ENCODE measurements at places on chromosomes 16 and 17.
A peak's percentile ranks its signal among the peaks of the same experiment; 100 is the strongest.

DNA sequence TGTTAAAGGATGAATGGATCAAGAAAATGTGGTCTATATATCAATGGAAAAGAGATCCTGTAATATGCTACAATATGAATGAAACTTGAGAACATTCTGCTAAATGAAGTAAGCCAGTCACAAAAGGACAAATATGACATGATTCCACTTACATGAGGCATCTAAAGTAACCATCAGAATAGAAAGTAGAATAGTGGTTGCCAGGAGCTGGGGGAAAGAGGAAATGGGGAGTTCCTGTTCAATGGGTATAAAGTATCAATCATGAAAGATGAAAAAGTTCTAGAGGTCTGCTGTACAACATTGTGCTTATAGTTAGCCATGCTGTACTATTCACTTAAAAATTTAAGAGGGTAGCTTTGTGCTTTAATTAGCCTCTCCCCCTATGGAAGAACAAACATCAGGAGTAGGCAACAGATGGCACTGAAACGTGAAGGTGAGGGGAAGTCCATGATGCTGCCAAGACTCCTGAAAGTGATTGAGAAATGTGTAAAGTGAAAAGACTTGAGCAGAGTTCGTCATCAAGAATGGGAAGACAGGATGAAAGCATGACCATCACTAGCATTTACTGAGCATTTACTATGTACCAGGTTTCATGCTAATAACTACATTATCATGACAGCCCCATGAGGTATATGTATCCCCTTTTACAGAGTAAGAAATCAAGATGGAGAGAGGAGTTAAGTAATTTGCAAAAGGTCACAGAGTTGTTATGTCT lies 167.2 kb downstream of the CYB561 start:
- no peak for DNase-seq

GRCh38 chr17:40323391-40324381 lies 14.7 kb downstream of the RARA start:
- DNase-seq, result peak; percentile 75

- peak; percentile 9 for DNase-seq
These were observed 215.9 kb upstream of the GSE1 start for GRCh38 chr16:85396879-85397871.

DNA sequence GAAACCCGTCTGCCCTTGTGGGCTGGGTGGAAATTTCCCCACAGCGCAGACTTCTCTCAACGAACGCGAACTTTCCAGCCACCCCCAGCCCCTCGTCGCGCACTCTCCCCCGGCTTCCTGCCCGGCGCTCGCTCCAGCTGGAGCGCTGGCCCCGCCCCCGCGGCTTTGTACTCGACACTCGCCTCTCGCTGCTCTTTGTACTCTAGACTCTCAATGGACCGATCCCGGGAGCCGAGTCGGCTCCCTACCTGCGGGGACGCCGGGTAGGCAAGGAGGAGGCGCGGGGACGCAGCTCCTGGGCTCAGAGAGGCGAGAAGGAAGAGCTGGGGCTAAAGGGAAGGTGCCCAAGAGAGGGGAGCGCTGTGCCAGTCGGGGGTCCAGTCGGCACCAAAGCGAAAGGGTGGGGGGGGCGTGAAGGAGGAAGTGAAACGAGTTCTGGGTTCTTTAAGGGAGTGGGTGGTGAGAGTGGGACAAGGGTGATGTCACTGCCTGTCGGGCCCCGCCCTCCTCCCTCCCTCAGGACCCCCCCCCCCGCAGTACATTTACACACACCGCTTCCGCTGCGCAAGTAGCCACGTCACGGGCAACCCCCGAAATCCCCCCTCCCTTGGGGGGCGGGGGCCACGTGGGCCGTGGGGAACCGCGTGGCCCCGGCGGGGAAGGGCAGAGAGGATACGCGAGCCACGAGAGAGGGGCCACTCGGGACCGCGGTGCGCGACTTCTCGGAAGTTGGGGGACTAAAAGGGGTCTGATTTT lies 9.7 kb downstream of the KDM6B start:
- peak; percentile 94 for DNase-seq

DNA sequence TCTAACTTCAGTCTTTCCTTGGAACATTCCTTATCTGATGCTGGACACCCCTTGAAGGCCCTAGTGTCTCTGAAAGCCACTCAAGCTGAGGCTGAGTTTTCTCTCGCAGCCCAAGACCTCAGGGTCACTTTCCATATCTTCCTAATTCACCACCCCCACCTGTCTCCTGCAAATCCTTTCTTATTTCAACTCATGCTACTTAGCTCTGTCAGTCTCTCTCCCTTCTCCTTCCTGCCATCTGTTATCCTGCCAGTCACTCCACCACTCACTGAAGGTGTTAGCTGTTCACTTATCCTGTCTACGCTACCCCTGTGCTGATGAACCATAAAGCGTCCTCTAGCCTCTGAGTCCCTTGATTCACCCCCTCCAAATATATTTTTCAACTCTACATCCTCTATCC lies 143.9 kb upstream of the SHISA6 start:
- no peak for DNase-seq

- no peak for DNase-seq
These were observed 76.8 kb upstream of the LGALS9 start for GRCh38 chr17:27554152-27554551.

- no peak for DNase-seq
These were observed 68.0 kb downstream of the SMPD3 start for GRCh38 chr16:68380348-68380670.

DNA sequence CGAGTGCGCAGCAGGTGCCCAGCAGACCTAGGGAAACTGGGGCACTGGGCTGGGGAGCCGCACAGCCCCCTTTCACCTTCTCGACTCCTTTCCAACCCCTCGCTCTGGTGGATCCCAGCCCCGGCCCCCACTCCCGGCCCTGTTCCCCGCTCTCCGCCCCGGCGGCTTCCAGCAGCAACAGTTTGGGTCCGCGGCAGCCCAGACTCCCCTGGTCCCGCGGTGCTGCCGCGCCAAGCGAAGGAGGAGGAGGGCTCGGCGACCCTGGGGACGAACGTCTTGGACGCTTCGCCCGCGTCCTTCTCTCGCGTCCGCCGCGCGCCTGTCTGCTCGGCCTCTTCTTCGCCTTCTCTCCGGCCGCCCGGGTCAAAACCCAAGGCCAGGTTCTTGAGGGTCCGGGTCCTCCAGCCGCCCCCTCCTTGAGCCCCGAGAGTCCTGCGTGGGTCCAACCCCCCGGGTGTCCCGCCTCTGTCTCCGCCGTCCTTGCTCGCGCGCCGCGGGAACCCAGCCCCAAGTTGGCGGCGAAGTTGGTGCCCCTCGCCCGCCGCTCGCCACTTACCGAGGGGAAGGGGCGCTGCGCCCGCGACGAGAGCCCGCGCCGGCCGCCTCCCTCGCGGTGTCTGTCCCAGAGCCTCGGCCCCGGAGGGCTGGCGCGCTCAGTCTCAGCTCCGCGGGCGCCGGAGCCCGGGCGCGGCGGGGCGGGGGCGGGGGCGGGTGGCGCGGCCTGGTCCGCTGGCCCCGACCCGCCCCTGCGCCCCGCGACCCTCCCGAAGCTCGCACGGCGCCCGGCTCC lies 1.4 kb upstream of the GRIN2C start:
- DNase-seq, result no peak

DNA sequence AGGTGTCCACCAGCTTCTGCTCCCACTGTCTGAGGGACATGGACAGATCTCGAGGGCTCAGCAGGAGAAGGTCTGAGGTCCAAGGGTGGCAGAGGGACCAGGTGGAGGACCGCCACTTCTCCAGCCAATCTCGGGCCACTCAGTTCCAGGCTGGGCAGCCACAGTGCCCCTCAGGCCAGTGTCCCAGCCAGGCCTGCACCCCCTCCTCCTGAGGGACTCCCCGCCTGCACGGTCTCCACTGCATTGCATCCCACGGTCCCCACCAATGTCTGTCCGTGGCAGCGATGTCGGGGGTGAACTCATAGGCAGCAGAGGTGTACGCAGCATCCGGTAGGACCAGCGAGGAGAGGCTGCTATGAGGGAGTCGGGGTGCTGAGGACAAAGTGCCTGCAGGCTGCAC lies 64.2 kb upstream of the DOC2B start:
- DNase-seq, result peak; percentile 10

GRCh38 chr16:85245307-85246172 lies 133.3 kb upstream of the CIBAR2 start:
- peak; percentile 52 for DNase-seq

DNA sequence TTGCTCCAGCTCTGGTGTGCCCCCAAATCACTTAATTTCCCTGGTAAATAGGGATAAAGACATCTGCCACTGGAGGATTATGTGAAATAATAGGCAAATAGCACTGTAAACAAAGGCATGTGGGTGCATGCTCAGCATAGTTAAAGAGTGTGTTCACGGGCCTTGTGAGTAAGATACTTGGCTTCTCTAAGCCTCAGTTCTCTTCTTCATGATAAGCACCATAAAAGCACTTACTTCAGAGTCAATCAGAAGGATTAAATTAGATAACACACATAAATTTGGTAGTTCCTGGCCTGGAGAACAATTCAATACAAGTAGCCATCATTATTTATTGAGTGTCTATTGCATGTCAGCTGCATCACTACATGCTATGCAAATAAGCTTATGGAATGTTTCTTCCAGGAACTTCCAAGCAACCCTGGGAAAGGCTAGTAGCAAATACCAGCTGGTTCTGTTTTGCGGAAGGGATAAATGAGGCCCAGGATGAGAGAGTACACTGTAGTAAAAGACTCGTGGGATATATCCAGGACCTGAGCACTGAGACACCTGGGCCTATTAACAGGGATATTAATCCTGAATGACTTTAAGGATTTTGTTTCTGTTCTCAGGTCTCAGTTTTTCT lies 14.5 kb downstream of the CCL11 start:
- no peak for DNase-seq

- no peak for DNase-seq
These were observed 81.2 kb downstream of the GNAO1 start for GRCh38 chr16:56272583-56272894.

GRCh38 chr17:21245639-21246084 lies 7.5 kb downstream of the NATD1 start:
- DNase-seq, result no peak

DNA sequence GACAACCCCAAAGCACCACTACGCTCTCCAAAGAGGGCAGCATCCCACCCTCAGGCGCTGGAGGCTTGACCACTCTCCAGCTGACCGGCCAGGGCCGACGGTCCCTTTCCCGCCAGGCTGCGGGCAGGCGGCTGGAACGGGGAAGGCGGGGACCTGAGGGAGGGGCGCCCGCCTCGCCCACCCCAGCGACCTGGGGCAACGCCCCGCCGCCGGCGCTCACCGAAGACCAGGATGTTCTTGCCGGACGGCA lies 431 bp downstream of the DYNC1LI2 start:
- no peak for DNase-seq

- DNase-seq, result no peak
These were observed 13.8 kb downstream of the LPO start for GRCh38 chr17:58252141-58252540.

DNA sequence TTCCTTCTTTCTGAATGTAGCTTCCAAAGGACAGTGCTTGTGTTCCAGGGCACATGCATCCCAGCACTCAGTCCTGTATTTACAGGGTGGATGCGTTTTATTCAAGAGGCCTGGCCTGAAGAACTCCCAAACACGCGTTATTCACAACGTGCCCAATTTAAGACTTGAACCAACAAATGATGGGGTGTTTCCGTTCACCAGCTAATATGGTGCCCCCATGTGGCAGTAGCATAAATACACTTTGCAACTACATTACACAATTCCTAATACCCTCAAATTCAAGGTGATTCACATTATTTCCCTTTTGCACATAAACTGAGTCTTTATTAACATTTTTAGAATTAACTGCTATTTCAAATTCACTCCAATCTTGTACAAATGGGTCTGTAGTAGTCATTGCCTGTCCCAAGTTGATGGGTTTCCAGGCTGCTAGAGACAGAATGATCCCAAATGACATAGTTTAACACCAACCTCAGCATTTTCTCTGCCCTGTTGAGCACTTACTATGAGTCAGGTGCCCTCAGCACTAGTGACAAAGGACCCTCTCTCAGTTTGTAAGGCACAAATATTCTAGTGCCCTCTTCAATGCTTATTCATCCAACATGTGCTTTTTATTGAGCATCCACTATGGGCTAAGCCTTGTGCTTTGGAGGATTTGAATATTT lies 26.9 kb downstream of the HSD17B2 start:
- DNase-seq, result no peak

DNA sequence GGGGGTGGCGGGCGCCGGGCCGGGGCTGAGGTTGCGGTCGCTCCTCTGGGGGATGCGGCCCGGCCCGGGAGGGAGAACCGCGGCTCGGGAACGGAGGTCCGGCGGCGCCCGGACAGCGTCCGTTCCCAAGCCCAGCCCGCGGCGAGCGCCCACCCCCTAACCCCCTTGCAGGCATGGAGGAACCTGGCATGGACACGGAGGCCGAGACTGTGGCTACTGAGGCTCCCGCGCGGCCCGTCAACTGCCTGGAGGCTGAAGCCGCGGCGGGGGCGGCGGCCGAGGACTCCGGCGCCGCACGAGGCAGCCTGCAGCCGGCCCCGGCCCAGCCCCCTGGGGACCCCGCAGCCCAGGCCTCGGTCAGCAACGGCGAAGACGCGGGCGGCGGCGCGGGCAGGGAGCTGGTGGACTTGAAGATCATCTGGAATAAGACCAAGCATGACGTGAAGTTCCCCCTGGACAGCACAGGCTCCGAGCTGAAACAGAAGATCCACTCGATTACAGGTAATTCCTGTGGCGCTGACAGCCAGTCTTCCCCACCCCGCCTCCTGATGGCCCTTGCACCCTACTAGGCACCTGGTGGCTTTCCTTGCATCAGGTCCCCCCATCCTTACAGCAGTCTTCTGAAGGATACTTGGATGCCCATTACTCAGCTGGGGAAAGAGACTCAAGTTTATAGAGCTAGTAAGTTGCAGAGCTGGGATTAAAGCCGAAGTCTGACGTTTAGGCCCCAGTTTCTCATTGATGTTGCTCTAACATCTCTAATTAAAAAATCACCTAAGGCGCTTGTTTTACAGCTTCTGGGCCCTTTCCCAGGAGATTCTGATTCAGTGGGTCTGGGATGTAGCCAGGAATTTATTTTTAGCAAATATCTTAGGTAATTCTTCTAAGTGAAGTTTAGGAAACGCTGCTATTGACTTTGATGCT lies 514 bp downstream of the UBFD1 start:
- DNase-seq, result no peak

DNA sequence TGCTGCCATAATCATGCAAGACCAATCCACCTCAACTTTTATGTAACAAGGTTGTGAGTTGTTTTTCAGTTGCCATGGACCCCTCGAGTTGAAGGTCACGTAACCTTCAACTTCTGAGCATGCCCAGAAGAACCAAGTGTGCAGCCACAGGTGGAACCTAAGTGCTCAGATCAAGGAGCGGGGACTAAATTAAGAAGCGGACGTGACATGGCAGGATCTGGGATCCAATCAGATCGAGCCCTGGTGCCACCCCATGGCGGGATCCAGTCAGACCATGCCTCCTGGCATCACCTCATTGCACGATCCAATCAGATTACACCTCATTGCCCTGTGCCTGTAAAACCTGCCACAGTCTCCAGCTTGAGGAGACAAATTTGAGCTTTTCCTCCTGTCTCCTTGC lies 204.5 kb upstream of the CDH5 start:
- DNase-seq, result no peak

- DNase-seq, result no peak
These were observed 259.8 kb downstream of the GRIN2A start for GRCh38 chr16:9922441-9922840.

- DNase-seq, result no peak
These were observed 44.9 kb upstream of the METRNL start for GRCh38 chr17:83034525-83034924.
